ENCODE measurements at places on chromosomes 5 and 9. TPM values are rescaled to one million over a fixed set of nuclear protein-coding genes. Genes with fewer than 3 reads are reported as not detected.

The ZFP2 gene
- total RNA-seq, result 1.2 TPM

The IRX4 gene
- not detected for total RNA-seq

The TAF11L10 gene
- total RNA-seq, result not detected

The OR2Y1 gene
- total RNA-seq, result not detected

The HNRNPK gene
- total RNA-seq, result 245 TPM

The CD180 gene
- 0.04 TPM for total RNA-seq

The ADGRD2 gene
- total RNA-seq, result not detected

The SARDH gene
- total RNA-seq, result 22.4 TPM

The SPINK6 gene
- not detected for total RNA-seq

The SLC31A1 gene
- 12.0 TPM for total RNA-seq

The MIER3 gene
- 9.1 TPM for total RNA-seq

The RHOBTB3 gene
- total RNA-seq, result 190 TPM

The TJP2 gene
- 70.3 TPM for total RNA-seq

The SLC31A2 gene
- total RNA-seq, result 8.5 TPM

The TMEM252 gene
- total RNA-seq, result not detected

The TAF11L5 gene
- total RNA-seq, result not detected

The GLRA1 gene
- not detected for total RNA-seq

The CARD9 gene
- 0.23 TPM for total RNA-seq

The C9orf152 gene
- 8.9 TPM for total RNA-seq

The CDH9 gene
- not detected for total RNA-seq

The FOXE1 gene
- total RNA-seq, result 0.09 TPM

The TMEM215 gene
- total RNA-seq, result not detected

The DAB2IP gene
- total RNA-seq, result 52.1 TPM

The PRDM9 gene
- not detected for total RNA-seq

The LCN2 gene
- total RNA-seq, result 158 TPM

The CNTNAP3 gene
- total RNA-seq, result 0.98 TPM

The ZNF462 gene
- total RNA-seq, result 3.2 TPM

The AK1 gene
- total RNA-seq, result 10.0 TPM

The WHRN gene
- 7.2 TPM for total RNA-seq

The SELENOP gene
- total RNA-seq, result 139 TPM

The SLU7 gene
- total RNA-seq, result 15.8 TPM

The AFAP1L1 gene
- 1.3 TPM for total RNA-seq

The PRLR gene
- total RNA-seq, result 6.2 TPM

The LRRC14B gene
- not detected for total RNA-seq

Data from pancreas (tissue), 10 donors.